ENCODE measurements at places on chromosomes 16 and 17.

DNA sequence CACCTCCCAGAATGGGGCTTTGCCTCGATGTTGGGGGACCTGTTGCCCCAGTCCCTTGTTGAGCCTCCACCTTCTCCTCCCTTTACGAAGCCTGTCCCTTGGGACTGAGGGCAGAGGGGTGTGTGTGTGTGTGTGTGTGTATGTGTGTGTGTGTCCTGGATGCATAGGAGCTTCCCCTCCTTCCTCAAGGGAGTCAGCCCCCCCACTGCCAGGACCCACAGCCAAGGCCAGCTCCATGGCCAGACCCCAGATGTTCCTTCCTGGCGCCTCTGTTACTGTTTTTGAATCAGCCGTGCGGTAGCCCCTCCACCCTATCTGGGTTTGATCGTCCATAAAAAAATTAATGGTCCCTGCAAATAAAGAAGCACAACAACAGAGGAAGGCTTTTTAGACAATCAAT, 17.7 kb upstream of the DOK4 start:
- no peak for DNase-seq

GRCh38 chr17:73731733-73732132, 87.5 kb upstream of the SDK2 start:
- DNase-seq = no peak

- no peak for DNase-seq
Measured at GRCh38 chr17:45851464-45851863, 6.8 kb downstream of the SPPL2C start.

- DNase-seq = no peak
Measured at GRCh38 chr17:74297941-74298340, 23.9 kb downstream of the DNAI2 start.

DNA sequence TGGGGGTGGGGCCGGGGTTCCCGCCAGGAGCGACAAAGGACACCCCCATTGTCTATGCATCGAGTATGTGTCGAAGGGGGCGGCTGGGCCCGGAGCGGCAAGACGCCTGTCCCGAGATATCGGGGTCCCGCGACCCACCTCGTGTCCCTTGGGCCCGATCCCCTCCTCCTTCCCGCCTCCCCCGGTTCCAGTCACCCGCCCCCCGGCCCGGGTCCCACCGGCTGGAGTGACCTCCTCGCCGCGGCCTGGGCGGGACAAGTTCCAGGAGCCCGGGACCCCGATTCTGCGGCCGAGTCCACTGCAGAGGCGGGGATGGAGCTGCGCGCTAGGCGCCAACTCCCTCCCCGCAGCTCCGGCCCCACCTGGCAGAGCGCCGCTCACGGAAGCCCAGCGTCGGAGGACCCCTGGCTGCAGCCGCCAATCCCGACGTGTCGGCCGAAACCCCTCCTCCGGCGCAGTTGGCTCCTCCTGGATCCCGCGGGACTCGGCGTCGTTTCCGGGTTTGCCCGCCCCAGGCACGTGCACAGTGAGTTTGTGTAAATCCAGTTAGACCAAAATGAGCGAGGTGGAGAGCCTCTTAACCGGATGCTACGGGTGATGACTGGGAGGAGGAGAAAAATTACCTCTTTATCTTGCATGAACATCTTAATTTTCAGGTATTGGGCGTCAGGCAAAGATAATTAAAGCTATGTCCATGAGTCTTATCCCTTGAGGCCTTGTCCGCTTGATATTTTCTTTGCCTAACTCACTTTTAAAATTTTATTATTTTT, at the start of gene NMRAL1:
Gene NMRAL1, minus strand, starts transcription at position 434 of the 770 bp plus-strand sequence. CDS start 493 bp downstream, outside the sequence.
- peak; percentile 84 for DNase-seq

- no peak for DNase-seq
Measured at GRCh38 chr17:57313097-57313835, 56.9 kb downstream of the MSI2 start.

Measured in stimulated activated CD4-positive, alpha-beta T cell treated with anti-CD3 and anti-CD28 coated beads, Interleukin-4, amount 100 ng/mL, for 1 hour (primary cell).